ENCODE measurements at places on chromosomes 1 and 21.

GRCh38 chr1:86706018-86706635 lies 1.8 kb downstream of the SH3GLB1 start:
- no peak for DNase-seq

- DNase-seq, result no peak
Measured at GRCh38 chr1:186559601-186560116, 98.7 kb upstream of the PDC start.

- no peak for DNase-seq
Measured at GRCh38 chr1:19514391-19514831, 29.1 kb upstream of the CAPZB start.

- DNase-seq, result no peak
Measured at GRCh38 chr1:202014060-202014459, 3.7 kb downstream of the ELF3 start.

DNA sequence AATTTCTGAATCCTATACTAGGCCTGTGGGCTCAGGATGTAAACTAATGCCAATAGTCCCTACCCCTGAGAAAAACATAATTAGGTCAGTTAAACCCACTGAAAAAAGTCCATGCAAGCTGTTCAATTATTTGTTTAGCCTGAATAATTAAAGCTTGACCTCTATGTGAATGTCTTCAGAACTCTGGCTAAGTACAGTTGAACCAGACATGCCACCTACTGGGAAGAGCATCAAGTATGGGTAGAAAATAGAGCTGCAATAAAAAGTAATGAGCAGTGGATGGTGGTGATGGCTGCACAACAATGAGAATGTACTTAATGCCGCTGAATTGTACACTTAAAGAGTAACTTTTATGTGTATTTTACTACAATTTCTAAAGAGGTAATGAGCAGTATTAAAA lies 23.6 kb upstream of the SLC19A2 start:
- no peak for DNase-seq

- DNase-seq, result peak; percentile 17
Measured at GRCh38 chr1:168121401-168122011, 15.2 kb downstream of the GPR161 start.

DNA sequence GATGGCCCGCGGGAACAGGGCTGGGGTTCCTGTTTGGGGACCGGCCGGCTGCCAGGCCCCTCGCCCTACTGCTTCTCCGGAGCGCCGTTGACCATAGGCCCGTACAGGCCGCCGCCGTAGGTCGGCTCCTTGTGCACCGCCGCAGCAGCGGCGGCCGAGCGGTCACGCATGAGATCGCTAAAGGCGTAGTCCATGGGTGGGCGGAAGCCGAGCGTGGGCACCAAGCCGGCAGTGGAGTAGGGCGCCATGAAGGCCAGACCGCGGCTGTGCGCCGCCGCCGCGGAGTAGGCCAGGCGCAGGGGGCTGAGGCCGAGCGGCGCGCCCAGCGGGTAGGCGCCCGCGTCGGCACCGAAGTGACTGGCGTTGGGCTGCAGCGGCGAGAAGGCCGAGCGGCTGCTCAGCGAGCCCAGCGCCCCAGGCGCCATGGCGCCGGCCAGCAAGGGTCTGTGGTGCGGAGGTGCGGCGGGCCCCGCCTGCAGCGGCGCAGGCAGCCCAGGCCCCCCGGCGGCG lies 4.6 kb downstream of the DMRTA2 start:
- DNase-seq, result no peak

DNA sequence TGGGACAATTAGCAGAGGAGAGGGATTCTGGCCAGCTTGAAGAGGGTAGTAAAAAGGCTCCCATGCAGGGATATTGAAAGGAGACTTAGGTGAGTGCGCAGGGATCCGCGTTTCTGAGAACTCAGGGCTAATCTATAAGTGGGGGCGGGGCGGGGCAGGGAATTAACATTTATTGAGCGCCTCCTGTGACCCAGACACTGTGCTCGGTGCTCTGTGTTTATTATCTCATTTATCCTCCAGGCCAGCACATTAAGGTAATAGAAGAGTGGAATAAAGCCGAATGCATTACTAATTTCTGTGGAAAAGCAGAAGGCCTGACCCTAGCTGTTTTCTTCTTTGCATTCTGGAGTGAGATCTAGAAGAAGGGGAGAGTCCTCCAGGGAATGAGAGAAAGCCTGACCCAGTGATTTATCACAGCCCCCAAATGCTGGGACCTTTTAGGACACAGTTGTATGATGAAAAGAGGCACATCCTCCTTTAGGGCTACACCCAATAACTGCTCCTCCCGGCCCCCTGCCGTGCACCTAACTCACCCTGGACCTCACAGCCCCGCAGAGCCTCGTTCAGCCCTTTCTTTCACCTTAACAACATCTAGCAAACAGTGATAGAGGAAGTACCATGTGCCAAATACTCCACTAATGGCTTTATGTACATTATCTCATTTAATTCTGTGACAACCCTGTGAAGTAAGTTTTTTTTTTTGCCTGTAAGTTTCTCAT lies 317.6 kb downstream of the PBX1 start:
- DNase-seq, result no peak

DNA sequence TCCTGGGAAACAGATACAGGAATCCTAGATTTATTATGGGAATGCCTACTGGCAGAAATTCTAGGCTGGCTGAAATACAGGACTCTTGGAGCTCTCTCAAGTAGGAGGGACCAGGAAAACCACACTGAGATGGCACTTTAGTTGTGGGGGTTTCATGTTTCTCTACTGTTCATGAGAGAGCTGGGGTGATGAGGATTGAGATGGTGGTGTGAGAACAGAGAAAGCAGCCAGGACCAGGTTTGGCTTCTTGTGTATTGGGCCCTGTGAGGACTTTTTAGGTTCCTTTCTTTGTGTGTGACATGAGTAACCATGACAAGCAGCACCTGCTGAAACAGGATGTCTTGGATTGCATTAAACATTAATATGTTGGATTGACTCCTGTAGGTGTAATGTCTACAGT lies 4.9 kb downstream of the ARID1A start:
- DNase-seq, result no peak

- peak; percentile 76 for DNase-seq
Measured at GRCh38 chr21:41678924-41679318, 87.9 kb downstream of the RIPK4 start.

DNA sequence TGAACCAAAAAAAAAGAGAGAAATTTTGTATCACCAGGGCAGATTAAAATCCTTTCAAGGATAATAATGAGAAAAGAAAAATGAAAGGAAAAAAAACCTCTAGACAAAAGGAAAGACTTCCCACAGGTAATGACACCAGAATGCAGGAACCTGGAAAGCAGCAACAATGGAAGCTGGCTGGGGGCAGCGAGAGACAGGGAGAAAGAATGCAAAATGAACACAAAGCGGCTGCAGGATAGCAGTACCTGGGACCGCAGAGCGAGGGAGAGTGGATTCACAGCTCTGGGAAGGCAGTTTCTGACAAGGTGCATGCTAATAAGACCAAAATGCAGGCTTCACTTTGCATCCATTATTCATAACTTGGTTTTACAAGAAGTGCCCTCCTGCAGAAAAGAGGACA lies 349.0 kb downstream of the SIPA1L2 start:
- DNase-seq, result no peak

DNA sequence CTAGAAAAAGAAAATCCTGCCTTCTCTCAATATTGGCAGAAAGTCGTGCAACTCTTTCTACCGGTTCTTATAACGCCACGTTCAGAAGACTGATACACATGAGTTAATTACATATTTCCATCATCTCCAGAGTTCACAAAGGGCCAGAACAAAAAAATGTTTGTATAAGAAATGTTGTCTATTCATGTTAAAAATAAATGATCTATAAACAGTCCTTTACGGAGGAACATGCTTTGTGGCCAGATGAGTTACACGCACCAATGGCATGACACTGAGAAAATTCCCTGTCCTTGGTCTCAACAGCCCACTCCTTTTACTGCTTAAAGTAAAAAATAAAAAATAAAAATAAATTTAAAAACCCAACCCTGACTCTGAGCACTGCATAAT lies 29.5 kb downstream of the C2CD2 start:
- DNase-seq, result no peak

DNA sequence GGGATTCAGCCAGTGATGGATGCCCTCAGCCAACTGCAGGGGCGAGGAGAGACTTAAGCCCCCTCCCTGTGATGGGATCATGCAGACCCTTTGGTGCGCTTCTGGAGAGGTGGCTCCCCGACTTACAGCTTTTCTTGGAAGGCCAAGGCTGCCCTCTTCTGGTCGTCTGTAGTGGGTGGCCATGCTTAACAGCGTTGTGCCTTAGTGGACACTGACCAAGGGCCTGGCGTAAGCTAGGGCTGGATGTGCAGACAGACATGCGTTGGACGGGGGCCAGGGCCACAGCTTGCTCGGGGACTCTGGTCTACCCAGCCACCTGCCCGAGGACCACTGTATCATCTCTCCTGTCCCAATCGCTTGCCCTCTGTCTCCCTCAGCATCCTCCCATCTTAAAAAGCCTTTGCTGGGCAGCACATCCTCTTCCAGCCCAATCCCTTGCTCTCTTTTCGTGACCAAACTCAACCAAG lies 5.5 kb downstream of the AZIN2 start:
- peak; percentile 86 for DNase-seq

DNA sequence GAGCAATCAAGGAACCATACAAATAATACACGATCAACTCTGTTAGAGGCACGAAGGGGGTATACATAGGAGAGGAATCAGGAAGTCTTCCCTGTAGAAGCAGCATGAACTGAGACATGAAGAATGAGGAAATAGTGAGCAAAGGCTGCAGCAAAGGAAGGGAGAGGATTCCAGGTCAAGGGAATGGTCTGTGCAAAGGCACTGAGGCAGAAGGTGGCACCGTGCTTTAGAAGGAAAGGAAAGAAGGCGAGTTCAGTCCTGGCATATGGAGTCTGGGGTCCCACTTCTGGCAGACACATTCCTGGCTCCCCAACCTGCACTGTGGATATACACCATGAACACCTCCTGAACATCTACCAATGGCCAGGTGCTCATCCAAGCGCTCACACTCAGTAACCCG lies 56.1 kb downstream of the GLIS1 start:
- no peak for DNase-seq

- no peak for DNase-seq
Measured at GRCh38 chr1:222911866-222912265, 97.0 kb downstream of the DISP1 start.

- no peak for DNase-seq
Measured at GRCh38 chr1:162365284-162366020, 11.2 kb downstream of the SPATA46 start.

GRCh38 chr1:42806593-42806992 lies 10.3 kb upstream of the ERMAP start:
- DNase-seq, result no peak

DNA sequence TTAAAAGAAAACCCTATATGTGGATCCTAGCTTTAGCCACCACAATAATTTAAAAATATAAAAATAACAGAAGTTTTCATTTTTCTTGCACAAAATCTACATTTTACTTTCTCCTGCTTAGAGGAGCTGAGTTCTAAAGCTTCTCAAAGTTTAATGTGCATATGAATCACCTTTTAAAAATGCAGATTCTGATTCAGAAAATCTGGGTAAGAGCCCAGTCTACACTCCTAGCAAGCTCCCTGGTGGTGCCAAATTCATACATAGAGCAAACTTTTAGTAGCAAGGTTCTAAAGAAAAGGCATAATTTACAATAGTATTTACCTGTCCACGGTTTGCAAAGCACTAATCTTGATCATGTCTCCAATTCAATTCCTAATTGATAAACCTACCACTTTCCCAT lies 19.3 kb downstream of the RSBN1 start:
- no peak for DNase-seq

DNA sequence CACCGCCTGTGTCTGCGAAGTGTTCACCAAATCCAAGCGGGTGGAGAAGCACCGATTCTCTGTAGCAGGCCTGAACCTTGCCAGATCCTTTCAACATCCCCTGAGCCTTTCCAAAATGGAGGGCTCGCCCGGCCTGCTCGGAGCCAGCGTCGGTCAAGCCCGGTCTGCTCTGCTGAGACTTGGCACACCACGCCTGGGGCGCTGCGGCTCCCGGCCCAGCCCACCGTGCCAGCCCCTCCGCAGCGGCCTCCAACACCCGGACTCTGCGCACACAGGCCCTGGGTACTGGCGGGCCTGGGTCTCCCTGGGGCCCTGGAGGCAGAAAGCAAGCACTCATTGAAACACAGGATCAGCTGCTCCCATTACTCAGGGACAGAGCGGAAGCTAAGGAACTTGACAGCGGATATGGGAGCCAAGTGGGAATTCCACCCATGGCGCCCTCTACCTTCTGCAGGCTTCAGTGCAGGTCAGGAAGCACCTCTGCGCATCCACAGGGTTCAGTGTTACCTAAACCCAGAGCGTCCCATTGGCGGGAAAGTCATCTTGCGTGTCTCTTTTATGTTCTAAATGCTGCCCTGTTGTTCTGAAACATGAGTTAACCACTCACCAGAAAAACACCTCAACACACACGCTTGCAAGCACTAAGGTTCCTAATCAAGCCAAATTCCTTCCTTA lies 159.9 kb downstream of the ZBTB18 start:
- DNase-seq, result no peak

DNA sequence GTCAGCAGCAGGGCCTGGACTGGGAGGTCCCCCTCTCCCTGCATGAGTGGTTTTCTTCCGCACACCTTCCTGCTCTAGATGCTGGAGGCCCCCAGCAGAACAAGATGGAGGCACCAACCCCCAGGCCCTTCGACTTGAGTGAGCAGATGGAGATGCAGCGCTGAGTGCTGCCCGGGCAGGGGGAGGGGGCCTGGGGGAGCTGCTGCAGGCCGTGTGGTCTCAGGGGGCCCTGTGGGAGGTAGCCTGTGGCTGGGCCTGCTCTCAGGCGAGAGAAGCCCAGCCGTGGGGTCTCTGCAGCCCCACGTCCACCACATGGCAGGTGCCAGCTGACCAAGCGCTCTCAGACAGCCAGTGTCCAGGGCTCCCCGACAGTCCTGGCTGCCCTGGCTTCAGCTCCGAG lies 1.2 kb upstream of the FAAP20 start:
- no peak for DNase-seq

DNA sequence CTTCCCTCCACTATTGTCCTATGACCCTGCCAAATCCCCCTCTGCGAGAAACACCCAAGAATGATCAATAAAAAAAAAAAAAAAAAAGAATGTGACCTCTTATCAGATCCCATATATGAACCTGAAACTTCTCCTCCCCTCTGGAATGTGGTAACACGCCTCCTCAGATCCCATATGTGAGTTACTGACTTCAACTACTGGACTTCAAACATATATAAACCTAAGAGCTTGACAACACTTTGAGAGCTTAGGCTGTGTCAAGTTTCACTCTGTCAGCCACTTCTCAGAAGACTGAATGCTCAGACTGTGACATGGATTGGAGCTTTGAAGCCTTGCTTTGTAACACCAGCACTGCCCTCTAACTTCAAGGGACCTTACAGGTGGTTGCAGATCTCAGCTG lies 148.4 kb downstream of the COP1 start:
- DNase-seq, result no peak

- no peak for DNase-seq
Measured at GRCh38 chr1:9260059-9260766, 25.6 kb downstream of the H6PD start.

All from globus pallidus (tissue), 1 donor.